ENCODE measurements at places on chromosomes 5 and 9.
A peak's percentile ranks its signal among the peaks of the same experiment; 100 is the strongest.

DNA sequence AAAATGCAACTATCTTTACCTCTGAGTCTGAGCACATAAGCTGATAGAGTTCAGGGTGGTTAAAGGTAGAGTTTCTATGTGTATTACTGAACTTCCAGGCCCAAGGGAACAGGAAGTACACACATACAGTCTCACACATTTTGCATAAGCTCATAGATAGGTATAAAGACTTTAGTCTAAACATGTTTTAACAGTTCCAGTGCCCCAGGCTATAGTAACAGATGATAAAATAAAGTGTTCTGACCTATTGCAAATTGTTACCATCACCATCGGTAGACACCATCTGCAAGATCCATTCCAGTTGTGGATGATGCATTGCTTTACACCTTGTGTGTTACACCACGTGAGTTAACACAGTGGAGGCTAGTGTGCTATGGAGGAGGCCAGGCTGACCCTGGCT, 95.8 kb downstream of the TMEM174 start:
- DNase-seq: no peak

DNA sequence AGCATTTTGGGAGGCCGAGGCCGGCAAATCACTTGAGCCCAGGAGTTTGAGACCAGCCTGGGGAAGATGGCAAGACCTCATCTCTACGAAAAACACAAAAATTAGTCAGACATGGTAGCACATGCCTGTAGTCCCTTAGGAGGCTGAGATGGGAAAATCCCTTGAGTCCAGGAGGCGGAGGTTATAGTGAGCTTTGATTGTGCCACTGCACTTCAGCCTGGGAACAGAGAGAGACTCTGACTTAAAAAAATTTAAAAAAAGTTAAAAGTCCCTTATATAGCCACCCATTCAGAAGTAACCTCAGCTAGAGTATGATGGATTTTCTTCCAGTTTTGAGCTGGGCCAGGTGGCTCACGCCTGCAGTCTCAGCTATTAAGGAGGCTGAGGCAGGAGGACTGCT, 72.4 kb downstream of the UGCG start:
- no peak for DNase-seq

DNA sequence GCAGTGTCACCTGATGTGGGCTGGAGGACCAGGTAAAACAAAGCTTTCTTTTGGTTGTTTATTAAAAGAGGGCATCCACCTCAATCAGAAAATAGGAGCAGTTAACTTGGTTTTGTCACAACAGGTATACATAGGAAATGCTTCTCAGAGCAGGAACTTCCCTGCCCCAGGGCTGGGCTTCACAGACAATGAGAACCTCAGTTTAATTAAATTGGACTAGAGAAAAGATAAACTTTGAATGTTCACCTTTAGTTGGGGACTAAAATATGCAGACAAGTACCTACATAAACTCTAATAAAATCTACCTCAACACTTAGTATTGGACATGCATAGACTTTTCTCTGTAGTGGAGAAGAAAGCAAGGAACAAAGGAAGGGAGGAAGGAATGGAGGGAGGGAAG, 392.0 kb downstream of the ENC1 start:
- DNase-seq: no peak

DNA sequence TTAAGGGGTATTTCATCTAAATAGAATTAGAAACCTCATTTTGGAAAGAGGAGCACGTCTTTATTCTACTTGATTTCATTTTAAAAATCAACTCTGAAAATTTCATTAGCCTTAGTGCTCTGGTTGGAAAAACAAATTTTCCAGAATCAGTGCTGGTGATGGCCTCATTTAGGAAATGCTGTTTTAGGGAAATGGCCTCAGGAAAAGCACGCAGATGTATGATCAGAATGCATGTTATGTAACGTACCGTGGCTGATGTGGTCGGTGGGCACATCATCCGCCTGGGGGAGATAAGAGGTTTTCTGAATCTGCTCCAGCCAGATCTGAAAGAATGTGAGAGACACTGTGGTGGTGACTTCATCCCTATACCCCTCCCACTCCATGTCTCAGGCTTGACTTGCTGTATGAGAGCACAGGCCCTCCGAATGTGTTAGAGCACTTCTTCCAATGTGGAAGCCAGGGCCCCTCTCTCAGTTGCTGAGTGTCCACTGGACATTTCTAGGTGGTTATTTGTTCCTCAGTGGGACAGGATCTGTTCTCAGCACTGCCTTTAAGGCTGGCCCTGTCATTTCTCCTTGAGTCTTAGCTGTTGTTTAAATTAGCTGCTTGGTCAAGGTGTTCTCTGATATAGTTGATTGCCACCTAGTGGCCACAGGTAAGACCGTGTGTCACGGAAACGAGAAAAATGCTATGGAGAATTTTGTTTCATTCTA, 96.5 kb downstream of the ARHGAP26 start:
- peak; percentile 41 for DNase-seq

GRCh38 chr5:139985733-139986132, 57.4 kb downstream of the NRG2 start:
- no peak for DNase-seq

- no peak for DNase-seq
Measured at GRCh38 chr5:56327809-56328208, 94.7 kb upstream of the ANKRD55 start.

- no peak for DNase-seq
Measured at GRCh38 chr5:79936002-79936645, 54.9 kb downstream of the MTX3 start.
